ENCODE measurements at places on chromosomes 7 and 10.

- DNase-seq = no peak
Measured at GRCh38 chr7:97639036-97639435, 92.8 kb upstream of the TAC1 start.

GRCh38 chr7:102216573-102217314 lies 69.9 kb upstream of the SH2B2 start:
- no peak for DNase-seq

DNA sequence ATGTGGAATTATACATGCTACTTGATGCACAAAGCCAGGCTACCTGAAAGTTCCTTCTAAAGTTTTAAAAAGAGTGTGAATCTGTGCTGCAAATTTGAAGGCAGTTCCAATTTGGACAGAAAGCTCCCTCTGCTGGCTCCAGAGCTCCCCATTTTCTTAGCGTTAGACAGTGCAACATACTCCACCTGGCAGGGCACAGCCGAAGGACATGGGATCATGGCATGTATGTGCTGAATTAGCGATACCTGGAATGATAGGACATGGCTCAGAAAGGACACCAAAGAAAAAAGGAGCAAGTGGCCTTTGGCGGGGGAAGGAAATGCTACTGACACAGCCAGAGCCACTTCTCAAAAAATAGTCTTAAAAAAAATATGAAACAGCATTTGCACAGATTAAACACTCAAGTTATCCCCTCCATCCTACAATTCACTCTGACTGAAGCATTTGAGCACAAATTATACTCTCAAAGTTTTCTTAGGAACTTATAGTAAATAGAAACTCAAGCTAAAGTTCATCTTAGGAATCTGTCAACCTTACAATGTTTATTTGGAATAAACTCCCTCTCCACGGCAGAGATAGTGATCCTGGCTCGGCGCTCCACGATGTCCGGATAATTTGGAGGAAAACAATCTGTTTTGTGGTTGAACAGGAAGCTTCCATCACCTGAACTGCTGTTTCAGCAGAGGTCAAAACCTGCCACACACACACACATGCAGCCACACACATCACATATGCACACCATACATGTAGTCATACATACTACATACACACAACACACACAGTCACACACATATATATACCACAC lies 80.0 kb downstream of the C7orf25 start:
- no peak for DNase-seq

DNA sequence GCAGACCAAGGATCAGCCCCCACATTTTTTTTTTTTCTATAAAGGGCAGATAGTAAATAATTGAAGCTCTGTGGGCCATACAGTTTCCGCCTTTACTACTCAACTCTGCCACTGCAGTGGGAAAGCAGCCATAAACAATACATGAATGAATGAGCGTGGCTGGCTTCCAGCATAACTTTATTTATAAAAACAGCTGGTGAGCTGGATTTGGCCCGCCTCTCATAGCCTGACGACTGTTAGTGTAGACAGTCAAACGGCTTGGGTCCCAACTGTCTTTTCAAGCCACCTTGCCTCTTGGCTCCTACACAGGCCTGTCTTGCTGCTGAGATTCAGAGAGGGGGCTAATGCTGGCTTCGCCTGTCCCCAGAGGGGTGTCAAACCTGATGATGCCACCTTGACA lies 169.8 kb upstream of the GPR26 start:
- DNase-seq = no peak

DNA sequence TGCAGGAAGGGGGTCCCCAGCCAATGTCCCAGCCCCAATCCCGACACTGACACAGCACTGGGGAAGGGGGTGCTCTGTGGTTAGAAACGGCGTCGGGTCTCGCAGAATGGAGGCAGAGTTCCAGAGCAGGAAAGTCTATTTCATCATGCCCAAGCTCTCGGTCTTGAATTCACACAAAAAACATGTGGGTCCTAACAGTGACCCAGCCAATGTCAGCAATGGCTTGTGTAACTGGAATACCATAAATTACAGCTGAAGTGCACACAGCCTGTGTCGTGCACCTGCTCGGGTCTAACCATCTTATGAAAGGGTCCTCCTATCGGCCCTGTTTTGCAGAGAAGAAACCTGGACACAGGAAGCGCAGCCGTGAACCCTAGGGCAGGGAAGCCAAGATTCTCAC lies 324.1 kb downstream of the ADARB2 start:
- DNase-seq = no peak

DNA sequence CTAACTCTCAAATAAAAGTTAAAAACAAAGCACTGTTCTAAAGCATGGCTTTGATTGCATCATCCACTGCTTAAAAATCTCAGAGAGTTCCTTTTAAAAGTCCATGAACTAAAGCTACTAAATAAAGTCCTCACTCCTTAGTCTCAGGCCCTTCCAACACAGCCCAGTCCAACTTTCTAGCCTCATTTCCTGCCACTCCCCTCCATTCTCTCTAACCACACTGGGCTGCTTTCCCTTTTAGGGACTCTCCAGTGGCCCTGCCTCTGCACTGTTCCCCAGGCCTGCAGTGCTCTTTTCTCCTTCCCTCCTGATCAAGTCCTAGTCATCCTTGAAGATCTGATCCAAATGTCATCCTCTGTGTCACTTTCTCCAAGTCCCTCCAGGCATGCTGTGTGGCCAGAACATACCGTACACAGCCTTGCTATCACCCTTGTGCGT lies 56.9 kb upstream of the PPP1R3C start:
- DNase-seq = no peak
